Stimulated activated effector memory CD8-positive, alpha-beta T cell treated with anti-CD3 and anti-CD28 coated beads, Interleukin-12 subunit alpha, Interleukin-12 subunit beta, amount 100 ng/mL, for 72 hours (primary cell): ENCODE measurements at places on chromosomes 5 and 9.

GRCh38 chr9:112629671-112630485 lies 88.0 kb downstream of the INIP start:
- DNase-seq = no peak

DNA sequence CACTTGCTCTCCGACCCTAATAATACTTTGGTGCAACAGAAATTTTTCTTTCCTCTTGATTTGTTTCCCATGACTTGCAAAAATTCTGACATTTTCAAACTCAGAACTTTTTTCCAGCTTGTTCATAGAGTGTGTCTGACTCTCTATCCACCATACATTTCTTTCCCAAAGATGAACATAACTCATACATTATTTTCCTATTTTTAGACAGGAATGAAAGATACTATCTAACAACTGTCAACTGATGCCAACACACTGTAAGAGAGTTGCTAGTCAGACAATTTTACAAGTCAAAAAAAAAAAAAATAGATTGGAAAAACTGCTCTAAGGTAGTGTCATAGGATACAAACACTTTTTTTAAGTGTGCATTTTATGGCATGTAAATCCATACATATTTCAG lies 1001.0 kb upstream of the WWC1 start:
- no peak for DNase-seq

GRCh38 chr5:76204713-76205112 lies 121.5 kb downstream of the SV2C start:
- DNase-seq = no peak

DNA sequence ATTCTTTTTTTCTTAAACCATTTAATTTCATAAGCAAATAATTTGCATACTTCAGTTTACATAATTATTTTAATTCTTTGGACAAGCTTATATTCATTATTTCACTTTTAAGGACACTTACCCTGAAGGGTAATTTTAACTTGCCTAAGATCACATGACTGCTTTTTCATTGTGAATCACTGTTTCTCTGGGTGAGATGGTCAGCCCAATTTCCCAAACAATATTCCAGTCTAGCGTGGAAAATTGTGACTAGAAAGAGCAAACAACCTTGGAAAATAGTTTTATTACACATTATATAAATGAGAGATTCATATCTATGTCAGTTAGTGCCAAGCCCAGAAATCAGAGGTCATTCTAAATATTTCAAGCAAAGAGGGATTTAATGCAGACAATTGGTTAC lies 21.4 kb upstream of the JAKMIP2 start:
- DNase-seq = no peak

- peak; percentile 9 for DNase-seq
These were observed 34.7 kb downstream of the LMNB1 start for GRCh38 chr5:126811515-126812198.

DNA sequence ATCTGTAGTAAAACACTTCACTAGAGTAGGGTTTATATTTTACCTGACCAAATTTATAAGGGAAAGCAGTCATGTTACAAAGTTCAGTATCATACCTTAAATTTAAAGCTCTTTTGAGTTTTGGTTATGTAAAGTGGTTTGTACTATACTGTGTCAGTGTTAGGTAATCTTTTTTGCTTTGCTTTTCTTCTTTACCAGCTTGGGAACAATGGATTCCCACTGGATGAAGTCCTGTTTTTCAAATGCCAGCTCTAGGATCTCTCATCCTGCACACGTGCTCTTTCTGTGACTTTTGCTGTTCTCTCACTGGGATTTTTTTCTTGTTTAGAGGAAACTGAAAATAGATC lies 15.9 kb downstream of the CYSTM1 start:
- DNase-seq = no peak

- DNase-seq = no peak
These were observed 75.0 kb upstream of the SLC1A1 start for GRCh38 chr9:4415281-4415680.

DNA sequence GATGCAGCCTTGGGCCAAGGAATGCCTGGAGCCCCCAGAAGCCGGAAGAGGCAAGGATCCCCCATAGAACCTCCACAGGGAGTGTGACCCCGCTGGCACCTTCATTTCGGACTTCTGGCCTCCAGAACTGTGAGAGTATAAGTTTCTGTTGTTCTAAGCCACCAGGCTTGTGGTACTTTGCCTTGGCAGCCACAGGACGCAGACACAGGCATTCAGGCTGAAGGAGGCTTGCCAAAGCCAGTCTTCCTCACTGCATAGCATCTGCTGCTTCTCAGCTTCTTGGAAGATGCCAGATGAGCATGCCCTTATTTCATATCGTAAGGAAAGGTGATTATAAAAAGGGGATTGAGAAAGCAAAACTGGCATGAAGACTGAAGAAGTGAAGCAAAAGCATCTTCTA lies 61.1 kb upstream of the TAS2R1 start:
- no peak for DNase-seq

DNA sequence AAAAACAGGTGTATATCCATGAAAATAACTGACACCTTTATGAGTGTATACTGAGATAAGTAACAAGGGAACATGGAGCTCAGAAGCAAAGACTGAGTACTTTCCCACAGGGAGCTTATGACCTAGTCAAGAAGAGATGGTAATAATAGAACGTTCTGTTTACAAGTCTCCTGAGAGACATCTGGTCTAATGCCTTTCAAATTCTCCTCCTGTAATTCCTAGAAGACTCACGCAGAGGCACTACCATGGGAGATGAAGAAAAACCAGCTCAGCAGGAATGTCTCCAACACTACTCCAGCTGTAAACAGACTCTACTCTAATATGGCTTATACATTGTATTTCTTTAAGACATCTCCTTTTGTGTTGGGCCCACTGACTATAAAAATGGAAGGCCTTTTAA lies 503.6 kb upstream of the TUSC1 start:
- no peak for DNase-seq

DNA sequence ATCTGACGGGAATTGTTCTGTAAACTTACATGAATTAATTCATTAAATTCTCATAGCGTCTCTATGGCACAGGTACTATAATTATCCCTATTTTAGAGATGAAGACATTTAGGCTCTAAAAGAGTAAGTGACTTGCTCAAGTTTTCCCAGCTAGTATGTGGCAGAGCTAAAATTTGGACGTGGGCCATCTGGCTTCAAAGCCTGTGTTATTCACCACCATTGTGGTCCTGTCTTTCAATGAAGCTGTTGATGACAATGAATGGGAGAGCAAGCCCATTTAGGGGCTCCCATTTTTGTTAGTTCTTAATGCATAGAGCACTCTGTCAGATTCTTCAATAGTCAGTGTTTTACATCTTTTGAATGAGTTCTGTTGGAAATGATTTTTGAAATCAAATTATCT lies 236.0 kb upstream of the CD180 start:
- DNase-seq = no peak

GRCh38 chr5:58543723-58544122 lies 39.2 kb upstream of the RAB3C start:
- DNase-seq = no peak

- DNase-seq = no peak
These were observed 35.2 kb downstream of the DBH start for GRCh38 chr9:133671371-133671770.

DNA sequence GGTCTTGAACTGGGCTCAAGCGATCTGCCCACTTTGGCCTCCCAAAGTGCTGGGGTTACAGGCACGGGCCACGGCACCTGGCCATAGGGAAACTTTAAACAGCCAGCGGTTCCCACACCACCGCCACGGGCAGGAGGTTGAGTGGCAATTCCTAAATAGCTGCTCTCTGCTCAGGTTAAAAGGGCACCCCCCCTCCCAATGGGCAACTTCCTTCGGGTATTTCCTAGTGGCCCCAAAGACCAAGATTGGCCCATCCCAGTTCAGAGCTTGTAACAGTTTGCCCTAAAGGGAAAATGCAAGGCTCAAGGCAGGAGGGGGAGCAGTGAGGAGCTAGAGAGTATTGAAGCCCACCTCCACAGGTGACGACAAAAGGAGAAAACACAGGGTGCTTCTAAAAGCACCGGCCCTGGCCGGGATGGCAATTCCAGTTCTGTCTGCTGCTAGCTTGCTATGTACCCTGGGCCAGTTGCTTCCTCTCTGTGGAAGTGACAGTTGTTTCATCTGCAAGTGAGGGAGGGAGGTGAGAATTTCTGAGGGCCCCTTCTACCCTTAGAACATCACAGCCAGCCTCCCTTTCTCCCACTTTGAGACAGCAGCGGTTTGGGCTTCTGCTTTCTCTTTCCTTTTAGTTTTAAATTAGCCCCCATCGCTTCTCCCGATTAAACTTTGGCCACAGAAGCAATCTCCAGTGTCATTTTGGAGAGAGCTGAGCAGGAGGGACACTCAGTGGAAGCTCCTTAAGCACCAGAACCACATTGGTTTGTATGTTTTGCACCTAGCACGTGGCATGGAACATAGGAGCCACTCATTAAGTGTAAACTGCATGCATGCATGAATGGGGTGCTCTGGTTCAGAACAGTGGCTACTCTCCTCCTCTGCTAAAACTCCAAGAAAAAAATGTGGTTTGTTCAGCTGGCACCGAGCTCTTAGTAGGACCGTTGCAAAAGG lies 17.3 kb upstream of the TNIP1 start:
- DNase-seq = peak; percentile 76

DNA sequence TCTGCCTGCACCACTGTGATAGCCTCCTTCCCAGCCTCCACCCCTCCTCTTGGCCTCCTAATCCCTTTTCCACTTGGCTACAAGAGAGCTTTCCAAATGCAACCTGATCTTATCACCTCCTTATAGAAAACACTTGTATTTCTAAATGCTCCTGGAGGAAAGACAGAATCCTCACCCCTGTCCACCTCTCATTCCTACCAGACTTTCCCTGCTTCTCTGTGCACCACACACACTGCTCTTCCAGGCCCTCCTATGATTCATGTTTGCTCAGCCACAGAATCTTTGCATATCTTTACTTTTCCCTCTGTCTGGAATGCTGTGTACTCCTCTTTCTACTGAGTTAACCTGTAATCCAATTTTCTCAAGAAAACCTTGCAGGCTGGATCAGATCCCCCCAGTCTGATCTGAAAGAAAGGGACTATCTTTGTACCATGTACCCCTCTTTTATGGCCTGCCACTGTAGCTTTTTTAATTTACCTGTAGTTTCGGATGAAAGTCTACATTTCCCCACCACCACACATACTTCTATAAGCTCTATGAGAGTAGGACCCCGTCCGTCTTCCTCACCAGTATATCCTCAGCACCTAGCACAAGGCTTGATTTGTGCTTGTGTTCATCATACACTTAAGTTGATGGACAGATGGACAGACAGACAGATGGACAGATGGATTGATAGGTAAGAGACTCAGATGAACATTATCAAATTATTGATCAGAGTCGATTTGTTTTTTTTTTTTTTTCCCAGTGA lies 95.3 kb downstream of the GALNT10 start:
- no peak for DNase-seq

- no peak for DNase-seq
These were observed 455.3 kb upstream of the PTGER4 start for GRCh38 chr5:40224421-40224820.

DNA sequence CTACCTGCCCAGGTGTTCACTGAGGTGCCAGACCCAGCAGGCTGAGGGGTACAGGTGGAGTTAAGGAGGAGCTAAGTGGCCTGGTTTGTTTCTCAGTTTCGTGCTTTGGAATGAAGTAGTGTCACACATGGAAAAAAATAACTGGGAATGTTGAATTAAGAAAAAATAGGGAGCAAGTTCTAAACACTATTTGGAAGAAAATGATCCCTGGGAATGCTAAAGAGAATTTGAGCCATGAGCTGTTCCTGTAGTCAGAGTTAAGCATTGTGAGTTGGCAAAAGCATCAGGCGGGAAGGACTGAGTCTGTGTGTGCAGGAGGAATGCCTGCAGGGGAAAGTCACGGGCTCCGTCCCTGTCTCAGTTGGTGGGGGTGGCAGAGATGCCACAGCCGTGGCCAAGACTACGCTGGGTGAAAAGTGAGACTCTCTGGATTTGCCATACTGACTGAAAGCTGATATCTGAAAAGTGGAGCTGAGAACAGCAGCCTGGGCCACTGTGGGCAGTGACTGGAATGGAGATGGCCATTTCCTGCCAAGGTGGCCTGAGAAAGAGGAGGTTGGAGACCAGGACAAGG lies 37.0 kb downstream of the SYK start:
- no peak for DNase-seq

DNA sequence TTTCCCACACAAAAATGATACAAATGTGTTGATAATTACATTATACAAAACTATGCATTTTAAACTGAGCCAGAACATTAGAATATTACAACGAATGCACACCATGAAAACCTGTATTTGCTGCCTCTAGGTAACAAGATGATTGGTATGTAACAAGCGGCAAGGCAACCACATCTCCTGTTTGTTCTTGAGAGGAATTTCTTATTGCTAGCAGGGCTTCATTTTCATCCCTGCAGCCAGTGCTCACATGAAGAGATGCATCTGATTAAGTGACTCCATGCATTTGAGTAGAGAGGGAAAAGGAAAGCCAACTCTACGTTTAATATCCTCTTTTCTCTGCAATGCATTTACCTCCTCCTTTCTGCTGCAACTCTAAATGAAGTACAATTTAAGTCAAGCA lies 36.6 kb downstream of the FRMD3 start:
- no peak for DNase-seq

- no peak for DNase-seq
These were observed 39.4 kb downstream of the KLHL3 start for GRCh38 chr5:137696481-137696880.

GRCh38 chr5:36491856-36492255 lies 114.5 kb upstream of the SLC1A3 start:
- DNase-seq = no peak

- no peak for DNase-seq
These were observed 4.3 kb downstream of the CD74 start for GRCh38 chr5:150408231-150408943.

- DNase-seq = no peak
These were observed 14.8 kb upstream of the EXOC3 start for GRCh38 chr5:428219-428618.

GRCh38 chr5:141511771-141512325 lies 23.0 kb downstream of the PCDHGC5 start:
- DNase-seq = no peak

DNA sequence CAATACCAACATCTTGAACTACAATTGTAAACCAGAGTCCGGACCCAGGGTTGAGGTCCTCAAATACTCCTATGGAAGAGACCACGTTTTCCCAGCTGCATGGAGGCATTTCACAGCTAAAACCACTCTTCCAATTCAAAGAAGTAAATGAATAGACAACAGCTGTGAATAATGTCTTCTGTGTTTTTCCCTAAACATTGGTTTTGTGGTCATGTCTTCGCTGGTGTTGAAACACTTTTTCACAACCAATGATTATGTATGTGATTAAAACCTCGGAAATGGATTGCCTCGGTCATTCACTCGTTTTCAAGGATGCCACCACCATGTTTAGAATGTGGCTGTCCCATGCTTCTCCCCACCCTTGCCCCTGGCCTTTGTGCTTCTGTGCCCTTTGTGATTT lies 9.4 kb upstream of the TENT4A start:
- DNase-seq = no peak

DNA sequence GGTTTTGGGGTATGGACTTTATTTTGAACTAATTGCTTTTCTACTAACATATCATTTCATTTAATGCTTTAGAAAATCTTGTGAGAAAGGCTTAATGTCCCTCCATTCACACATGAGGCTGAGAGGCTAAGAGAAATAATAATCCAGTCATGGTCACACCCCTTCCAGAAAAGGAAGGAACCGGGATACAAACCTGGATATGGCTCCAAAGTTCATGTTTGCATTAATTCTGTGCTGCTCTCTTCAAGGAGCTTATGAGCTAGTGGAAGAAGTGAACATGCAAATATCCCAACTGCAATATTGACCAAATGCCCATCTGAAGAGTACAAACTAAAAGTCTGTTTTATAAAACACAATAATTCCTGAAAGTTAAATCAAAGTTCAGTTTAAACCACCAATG lies 732.1 kb upstream of the RIOK2 start:
- DNase-seq = no peak
